ENCODE measurements at places on chromosomes 5 and 9.

DNA sequence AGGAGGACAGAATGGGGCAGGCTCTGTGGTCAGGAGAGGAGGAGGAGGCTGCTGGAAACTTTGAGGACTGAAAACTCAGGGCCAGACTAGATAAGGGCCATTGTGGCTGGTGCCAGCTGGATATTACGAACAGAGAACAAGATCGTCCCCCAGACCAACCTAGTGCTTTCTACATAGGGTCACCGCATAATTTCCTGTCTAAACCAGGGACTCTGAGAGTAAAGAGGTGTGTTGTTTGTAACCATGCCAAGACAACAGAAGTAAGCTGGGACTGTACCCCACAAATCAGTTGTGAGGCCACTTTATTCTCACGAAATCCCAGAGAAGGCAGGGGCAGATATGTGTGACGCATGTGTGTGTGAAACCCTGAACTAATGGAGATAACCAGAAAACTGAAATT is 20.3 kb upstream of the GFPT2 start:
- DNase-seq, result no peak

GRCh38 chr5:91158011-91158410 is 225.1 kb downstream of the ARRDC3 start:
- DNase-seq, result no peak

DNA sequence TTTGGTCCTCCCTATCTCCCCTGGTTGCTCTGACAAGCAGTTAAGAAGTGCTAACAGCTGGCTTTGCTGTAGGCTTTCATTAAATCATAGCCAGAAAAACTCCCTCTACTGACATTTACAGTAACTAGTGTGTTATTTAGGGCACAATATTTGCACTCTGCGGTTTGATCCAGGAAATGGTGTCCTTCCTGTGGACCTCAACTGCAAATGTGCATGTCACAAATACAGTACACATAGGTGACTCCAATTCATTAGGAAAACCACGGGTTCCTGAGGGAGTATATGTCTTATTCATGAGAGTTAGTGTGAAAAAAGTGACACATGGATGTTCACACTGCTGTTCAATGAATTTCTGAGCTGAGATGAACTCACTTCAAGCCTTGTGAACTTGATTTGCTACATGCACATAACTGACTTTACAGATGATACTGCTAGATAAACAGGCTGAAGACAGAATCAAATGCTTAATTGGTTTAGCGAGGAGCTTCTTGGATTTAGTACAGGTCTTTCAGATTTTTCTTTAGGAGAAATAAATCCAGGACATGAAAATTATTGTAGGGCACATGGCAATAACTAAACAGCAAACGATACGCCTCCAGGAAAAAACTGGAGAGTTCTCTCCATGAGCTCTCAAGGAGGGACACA is 281.5 kb downstream of the EFNA5 start:
- peak; percentile 64 for DNase-seq

DNA sequence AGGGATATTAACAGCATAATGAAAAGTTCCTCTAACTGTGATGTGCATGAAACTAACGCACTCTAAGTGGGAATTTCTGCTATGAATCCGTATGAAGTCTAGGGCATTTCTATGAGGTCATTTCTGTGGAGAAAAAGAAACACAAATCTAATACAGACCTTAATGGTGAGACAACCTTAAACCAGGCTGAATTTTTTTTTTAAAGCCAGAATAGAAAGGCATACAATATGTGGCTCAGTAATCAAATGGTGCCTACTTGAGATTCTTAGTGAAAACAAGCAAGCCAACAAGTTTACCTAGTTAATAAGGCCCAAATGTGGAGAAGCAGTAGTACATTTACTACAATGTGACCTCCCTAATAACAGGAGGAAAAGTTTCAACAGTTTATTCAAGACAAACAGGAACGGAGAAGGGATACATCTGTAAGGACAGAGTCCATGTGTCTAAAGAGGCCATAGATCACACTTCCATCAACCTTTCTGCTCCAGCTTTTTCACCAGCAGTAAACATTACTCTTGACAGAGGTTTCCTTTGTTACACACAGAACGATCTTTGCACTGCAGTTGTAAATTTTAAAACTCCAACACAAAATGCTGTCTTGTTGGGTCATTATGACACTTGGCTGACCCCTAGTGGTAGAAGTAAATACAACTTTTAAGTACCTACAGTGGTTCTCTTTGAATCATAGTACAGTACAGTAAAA is 26.2 kb downstream of the CARNMT1 start:
- no peak for DNase-seq

- DNase-seq, result no peak
Observed at GRCh38 chr5:39100851-39101396, 26.7 kb upstream of the RICTOR start.

DNA sequence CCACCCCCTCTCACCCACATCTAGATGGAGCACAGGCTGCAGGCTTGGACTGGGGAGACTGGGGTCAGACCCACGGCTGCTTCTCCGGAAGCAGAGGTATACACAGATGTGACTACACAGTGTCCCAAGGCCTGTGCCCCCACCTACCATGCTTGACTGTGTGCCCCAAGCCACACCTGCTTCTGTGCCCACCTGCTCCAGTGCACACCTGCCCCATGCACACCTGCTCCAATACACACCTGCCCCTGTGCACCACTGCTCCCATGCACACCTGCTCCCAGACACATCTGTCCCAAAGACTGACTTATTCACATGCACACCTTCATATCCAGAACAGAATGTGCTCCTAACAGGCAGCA is 5.5 kb upstream of the COL5A1 start:
- no peak for DNase-seq

GRCh38 chr9:6133346-6134063 is 82.1 kb upstream of the IL33 start:
- no peak for DNase-seq
